NCI-H345 (cell line): ENCODE measurements at places on chromosomes 6 and 20.
A peak's percentile ranks its signal among the peaks of the same experiment; 100 is the strongest.

DNA sequence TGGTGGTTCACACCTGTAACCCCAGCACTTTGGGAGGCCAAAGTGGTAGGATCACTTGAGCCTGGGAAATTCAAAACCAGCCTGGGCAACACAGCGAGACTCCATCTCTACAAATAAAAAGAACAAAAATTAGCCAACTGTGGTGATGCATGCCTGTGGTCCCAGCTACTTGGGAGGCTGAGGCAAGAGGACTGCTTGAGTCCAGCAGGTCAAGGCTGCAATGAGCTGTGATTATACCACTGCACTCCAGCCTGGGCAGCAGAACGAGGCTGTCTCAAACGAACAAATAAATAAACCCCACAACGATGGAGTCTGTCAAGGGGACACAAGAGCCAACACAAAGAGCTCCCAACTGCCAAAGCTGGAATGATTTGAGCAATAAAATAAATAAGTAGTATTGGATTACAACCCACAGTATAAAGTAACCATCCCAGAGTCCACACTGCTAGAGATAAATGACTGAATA, 13.5 kb downstream of the ZMYND8 start:
- peak; percentile 30 for DNase-seq

- DNase-seq: no peak
Measured at GRCh38 chr6:44481760-44482159, 94.3 kb downstream of the CDC5L start.

DNA sequence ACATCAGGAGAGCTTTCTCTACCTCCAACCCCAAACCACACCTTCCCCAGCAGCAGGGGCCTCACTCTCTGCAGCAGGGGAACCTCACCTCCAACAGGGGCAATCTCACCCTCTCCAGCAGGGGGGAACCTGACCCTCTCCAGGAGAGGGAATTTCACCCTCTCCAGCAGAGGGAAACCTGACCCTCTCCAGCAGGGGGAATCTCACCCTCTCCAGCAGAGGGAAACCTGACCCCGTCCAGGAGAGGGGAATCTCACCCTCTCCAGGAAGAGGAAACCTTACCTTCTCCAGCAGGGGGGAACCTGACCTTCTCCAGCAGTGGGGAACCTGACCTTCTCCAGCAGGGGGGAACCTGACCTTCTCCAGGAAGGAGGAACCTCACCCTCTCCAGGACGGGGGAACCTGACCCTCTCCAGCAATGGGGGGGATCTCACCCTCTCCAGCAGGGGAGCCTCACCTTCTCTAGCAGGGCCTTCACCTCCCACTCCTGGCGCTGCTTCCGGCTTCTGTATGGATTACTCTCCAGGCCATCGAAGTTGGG, 3.1 kb downstream of the B3GALT4 start:
- DNase-seq: no peak

- DNase-seq: no peak
Measured at GRCh38 chr20:44001667-44002596, 87.3 kb downstream of the TOX2 start.

DNA sequence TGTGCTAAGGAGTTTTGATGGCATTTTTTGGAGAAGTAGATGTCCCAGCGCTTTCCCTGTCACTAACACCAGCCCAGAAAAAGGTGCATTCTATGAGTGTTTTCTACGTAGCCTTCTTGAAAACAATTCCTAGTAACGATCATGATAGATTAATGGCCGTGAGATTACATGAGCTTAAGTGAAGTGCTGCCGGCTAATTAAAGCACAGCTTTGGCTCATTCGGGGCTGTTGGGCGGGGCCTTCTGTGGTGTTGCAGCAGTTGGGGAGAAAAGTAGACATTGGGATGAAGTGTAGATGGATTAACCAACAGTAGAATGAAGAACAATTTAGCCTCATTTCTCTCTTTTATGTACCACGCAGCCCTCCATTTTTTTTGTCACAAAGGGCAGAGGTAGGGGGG, 20.8 kb upstream of the TRAF3IP2 start:
- DNase-seq: no peak

GRCh38 chr6:167477688-167478087, 152.8 kb downstream of the TTLL2 start:
- no peak for DNase-seq

DNA sequence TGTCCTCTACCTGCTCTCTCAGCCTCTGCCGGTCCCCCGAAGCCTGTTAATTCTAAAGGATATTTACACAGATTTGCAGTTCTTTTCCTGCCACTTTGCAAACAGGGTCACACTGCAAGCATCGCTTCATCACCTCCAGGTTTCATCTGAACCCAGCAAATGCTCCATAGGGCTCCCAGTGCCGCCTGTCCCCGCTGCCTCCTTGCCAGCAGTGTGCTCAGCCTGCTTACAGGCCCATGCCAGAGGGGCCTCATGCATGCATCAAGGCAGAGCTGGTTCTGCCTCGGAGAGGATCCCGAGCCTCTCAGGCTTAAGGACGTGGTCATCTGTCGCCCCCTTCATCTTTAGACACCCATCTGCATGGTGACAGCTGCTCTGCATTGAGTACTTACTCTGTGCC, 10.5 kb downstream of the SIRPA start:
- no peak for DNase-seq

DNA sequence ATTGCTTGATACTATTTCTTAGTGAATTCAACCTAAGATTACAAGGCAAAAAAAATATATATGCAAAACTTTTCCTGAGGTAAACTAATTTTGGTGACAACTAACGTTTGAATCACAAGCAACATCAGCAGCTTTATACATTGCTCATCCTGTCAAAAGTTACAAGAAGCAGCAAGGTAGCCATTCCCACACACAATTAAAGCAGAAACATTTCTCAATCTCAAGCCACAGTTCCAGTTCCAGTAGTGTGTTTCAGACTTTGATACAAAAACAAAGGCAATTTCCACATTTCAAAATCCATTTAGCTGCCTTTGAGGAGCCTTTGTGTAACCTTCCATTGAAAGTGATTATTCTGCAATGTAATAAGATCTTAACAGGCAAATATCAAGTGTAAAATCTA, 191.0 kb downstream of the WDR27 start:
- DNase-seq: no peak

DNA sequence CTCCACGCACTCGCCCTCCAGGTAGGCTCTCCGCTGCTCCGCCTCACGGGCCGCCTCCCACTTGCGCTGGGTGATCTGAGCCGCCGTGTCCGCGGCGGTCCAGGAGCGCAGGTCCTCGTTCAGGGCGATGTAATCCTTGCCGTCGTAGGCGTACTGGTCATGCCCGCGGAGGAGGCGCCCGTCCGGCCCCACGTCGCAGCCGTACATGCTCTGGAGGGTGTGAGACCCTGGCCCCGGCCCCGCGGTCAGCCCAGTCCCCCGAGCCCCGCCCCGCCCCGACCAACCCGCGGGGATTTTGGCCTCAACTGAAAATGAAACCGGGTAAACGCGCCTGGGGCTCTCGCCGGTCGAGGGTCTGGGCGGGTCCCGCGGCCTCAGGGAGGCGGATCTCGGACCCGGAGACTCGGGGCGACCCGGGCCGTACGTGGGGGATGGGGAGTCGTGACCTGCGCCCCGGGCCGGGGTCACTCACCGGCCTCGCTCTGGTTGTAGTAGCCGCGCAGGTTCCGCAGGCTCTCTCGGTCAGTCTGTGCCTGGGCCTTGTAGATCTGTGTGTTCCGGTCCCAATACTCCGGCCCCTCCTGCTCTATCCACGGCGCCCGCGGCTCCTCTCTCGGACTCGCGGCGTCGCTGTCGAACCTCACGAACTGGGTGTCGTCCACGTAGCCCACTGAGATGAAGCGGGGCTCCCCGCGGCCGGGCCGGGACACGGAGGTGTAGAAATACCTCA, 598 bp downstream of the HLA-B start:
- no peak for DNase-seq

- DNase-seq: peak; percentile 78
Measured at GRCh38 chr6:44221291-44221960, 2.0 kb upstream of the SLC29A1 start.

- DNase-seq: no peak
Measured at GRCh38 chr20:60950561-60950960, 301.5 kb upstream of the CDH4 start.

GRCh38 chr20:47818996-47819609, 33.8 kb upstream of the SULF2 start:
- DNase-seq: peak; percentile 23

DNA sequence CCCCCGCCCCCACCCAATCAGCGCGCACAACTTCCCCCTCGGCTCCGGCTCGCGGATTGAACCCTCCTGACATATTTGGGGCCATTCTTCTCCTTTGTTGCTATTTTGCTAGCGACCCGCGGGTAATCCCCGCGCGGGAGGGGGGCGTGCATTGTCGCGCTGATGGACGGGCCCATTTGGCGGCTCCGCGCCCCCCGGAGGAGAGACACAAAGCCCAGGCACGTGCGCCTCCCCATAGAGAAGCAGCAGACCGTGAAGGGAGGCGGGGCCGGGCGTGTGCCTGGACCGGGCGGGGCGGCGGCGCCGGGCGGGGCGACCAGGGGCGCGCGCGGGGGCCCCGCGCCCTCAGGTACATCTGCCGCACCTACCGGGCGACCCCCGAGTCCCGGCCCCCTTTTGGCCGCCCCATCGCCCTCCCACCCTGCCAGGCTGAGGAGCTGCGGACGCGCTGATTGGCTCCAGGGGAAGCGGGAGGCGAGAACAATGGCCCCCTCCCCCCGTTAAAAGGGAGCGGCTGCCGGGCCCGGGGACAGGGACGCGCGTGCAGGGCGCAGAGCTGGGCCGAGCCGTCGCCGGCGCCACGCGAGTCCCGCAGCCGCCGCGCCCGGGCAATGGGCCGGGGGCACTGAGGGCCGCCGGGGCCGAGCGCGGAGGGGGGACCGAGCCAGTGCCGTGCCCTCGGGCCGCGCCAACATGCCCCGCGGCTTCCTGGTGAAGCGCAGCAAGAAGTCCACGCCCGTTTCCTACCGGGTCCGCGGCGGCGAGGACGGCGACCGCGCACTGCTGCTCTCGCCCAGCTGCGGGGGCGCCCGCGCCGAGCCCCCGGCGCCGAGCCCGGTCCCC, at the start of gene INSM1:
INSM1 (plus strand) TSS at position 530 of the 843 bp plus-strand sequence; CDS start at position 694, 164 bp downstream.
- peak; percentile 100 for DNase-seq

- no peak for DNase-seq
Measured at GRCh38 chr6:18400831-18401446, 13.8 kb downstream of the RNF144B start.

- DNase-seq: peak; percentile 26
Measured at GRCh38 chr6:19463250-19463649, 373.9 kb upstream of the ID4 start.

GRCh38 chr6:168605964-168606363, 165.0 kb downstream of the SMOC2 start:
- DNase-seq: no peak

- no peak for DNase-seq
Measured at GRCh38 chr6:14652536-14652935, 535.0 kb downstream of the CD83 start.

DNA sequence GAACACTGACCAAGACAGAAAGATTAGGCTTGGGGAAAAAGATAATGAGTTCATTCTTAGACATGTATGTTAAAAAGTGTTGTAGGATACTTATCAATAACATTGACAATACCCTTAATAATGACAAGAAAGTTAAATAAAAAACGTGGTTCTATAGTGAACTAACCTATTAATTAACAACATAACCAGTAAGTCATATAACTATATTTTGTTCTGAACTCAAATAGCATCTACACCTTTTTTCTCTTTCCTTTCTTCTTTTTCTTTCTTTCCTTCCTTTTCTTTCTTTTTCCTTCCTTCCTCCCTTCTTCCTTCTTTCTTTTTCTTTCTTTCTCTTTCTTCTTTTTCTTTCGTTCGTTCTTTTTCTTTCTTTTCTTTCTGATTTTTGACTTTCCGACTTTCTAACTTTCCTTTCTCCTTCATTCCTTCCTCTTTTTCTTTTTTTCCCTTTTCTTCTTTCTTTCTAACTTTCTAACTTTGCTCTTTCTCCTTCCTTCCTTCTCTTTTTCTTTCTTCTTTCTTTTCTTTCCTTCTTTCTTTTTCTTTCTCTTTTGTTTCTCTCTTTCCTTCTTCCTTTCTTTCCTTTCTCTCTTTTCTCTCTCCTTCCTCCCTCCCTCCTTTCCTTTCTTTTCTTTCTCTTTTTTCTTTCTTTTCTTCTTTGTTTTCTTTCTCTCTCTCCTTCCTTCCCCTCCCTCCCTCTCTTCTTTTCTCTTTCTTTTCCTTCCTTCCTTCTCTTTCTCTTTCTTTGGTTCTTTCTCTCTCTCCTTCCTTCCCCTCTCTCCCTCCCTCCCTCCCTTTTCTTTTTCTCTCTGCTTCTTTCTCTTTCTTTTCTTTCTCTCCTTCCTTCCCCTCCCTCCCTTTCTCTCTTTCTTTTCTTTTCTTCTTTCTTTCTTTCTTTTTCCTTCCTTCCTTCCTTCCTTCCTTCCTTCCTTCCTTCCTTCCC, 24.6 kb downstream of the PRSS35 start:
- no peak for DNase-seq

DNA sequence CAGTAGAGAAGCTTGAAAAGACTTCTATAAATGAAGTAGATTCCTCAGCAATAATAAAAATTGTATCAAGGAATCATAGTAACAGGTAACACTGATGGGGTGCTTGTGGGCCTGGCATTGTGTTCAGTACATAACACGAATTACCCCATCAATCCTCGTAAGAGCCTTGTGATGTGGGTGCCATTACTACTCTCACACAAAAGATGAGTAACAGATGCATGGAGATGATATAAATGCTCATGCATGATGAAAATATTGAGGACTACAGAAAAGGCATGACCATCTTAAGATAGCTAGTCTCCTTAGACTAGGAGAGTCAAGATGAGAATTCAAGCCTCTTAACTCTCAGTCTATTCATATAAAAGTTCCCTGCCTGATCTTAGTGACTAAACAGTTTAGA, 158.1 kb downstream of the KIF6 start:
- DNase-seq: no peak

DNA sequence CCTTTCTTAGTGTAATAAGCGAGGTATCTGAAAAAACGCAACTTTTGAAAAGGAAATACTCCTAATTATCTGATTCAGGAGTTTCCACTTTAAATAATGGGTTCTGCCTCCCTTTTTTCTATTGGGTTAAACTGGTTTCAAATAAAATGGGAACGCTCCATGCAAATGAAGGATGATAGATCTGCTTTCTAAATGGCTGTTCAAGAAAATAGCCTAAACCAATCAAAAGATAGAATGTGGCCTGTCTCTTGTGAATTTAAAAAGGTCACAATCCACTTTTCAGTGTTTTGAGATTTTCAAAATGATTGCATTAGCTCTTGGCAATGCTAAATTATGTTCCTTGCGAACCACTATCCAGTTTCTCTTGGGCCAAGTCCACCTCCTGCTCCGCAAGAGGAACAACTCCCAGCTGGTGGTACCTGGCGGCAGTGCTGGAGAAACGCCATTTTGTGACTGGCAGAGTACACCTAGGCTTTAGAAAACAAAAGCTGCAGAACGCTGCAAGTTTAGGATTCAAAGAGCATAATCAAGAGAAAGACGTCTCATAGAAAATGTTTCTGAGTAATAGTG, 56.7 kb downstream of the TRIM38 start:
- no peak for DNase-seq
